ENCODE measurements at places on chromosomes 4 and X.

DNA sequence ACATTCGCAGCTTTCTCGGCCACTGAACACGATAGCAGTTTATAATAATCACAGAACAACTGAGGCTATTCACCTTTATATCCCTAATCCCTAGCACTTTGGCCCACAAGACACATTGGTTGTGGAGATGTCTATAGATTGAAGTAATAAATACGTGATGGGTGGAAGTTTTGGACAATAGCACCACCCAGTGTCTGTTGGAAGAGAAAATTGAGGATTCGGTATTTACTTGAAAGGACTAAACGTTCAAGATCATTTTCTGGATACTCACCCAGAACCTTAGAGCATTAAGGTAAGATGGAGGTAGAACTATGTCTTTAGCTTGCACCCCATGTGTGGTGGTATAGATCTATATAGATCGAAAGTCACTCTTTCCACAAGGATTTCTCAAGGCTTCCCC, 787 bp upstream of the TMSB15A start:
- no peak for DNase-seq

GRCh38 chr4:10336471-10336870, 120.8 kb downstream of the ZNF518B start:
- DNase-seq = no peak

GRCh38 chr4:72022553-72022952, 9.2 kb upstream of the NPFFR2 start:
- no peak for DNase-seq

DNA sequence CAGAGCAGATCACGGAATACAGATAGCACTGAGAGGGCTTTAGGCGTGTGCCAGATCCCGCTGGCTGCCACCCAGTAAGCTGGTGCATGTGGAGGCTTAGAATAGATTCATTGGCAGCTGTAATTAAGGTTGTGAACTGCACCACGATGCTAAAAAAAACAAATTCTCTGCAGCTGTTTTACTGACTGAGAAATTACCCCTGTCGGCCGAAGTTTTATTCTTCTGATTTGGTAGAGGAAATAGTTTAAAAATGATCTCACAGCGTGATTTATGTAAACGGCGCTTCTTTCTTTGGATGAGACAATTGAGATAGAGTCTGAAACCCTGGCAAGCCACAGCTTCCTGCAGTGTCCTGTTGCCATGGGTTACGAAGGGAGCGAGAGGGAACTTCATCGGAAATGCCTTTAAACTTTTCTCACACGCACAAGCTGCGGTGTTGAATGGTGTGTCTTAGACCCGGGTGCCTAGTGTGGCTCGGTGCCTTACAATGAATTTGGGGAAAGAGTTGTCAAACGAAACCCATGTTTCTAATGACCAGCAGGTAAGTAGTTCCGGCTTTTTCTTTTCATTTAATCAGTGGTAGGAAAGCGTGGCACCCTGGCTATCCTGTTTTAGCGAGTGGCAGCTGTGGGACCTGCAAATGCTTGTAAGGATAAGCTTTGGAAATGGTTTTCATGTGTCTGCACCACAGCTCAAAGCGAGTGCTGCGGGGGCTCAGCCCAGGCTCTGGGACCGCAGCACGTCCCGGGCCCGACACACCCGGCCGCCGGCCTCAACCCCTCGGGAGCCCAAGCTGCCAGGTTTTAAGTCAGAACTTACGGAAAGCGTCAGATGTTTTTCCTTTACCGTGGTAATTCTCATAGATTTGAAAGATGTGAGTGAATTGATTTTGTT, 71.7 kb upstream of the HGFAC start:
- DNase-seq = no peak

DNA sequence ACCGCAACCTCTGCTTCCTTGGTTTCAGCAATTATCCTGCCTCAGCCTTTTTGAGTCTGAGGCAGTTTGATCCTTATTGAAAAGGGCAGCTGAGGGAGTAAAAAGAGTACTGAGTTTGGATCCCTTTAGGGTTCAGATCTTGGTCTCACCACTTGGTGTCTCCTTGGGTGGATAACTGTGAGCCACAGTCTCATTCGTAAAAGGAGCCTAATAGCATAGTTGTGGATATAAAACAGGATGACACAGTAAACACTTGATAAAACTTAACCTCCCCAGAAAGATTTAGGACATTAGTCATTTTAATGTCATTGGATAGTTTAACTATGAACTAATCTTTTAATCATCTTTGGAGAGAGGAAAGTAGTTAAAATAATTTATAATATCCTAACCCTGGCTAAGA, 173.0 kb downstream of the ANK2 start:
- DNase-seq = no peak

DNA sequence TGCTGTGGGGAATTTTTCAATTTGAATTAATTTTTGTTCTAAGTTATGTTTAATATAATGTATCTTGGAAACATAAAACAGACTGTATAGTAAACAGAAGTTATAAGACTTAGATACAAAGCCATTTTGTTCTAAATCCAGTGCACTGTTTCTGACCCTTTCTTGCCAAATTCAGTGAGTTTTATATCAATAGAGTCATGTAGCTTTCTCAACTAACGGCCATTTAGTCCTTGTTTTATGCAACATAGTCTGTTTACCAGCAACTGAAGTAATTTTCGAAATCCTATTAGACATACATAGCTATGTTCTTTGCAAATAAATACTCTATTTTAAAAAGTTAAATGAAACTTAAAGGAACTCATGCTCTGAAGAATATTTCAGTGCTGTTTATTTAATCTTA, 242.8 kb downstream of the ADGRL3 start:
- DNase-seq = no peak

DNA sequence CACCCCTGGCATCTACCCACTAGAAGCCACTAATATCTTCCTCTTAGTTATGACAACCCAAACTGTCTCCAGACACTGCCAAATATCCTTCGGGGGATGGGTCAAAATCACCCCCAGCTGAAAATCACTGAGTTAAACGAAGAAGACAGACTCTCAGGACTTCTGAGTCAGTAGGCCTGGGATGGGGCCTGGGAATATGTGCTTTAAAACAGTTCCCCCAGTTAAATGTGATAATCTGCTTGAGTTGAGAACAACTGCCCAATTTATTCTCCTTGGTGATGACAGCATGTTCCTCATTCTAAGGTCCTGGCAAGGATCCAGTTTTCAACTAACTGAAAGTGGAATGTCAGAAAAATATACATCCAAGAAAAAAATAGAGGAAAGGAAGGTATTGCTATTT, 52.4 kb downstream of the CBLL2 start:
- DNase-seq = no peak

- DNase-seq = no peak
Observed at GRCh38 chr4:54819034-54819433, 161.3 kb downstream of the KIT start.

Data from mucosa of descending colon (tissue), 3 donors.